ENCODE measurements at places on chromosomes 3 and 15.

DNA sequence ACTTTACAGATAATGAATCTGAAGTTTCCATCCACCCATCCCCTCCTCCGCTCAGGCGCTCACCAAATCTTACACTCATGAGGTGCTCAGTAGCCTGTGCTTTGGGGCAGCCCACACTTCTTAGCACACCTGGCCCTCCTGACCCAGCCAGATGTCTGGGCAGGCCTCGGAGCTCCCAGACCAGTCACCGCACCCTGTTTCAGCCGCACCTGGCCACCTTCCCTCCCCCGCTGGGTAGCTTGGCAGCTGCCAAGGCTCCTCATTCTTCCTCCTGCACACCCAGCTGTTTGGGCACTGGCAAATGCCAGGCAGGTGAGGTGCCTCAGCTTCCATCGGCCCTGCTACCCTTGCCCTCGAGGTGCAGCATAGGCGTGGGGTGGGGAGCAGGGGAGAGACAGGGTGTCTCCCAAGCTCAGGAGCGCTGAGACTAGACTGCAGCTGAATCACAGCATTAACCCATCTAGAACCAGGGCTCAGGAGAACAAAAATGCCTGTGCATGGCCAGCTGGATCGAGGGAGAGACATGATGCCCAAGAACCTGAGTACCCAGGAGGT, 45.8 kb downstream of the CDC25A start:
- DNase-seq: no peak

GRCh38 chr3:114884213-114884923, 262.7 kb downstream of the ZBTB20 start:
- DNase-seq: no peak

- DNase-seq: no peak
Observed at GRCh38 chr3:60133269-60134162, 1083.7 kb upstream of the CFAP20DC start.

- DNase-seq: peak; percentile 85
Observed at GRCh38 chr3:142904639-142905436, 16.0 kb upstream of the PCOLCE2 start.

- no peak for DNase-seq
Observed at GRCh38 chr3:43695863-43696262, 5.1 kb downstream of the ABHD5 start.

DNA sequence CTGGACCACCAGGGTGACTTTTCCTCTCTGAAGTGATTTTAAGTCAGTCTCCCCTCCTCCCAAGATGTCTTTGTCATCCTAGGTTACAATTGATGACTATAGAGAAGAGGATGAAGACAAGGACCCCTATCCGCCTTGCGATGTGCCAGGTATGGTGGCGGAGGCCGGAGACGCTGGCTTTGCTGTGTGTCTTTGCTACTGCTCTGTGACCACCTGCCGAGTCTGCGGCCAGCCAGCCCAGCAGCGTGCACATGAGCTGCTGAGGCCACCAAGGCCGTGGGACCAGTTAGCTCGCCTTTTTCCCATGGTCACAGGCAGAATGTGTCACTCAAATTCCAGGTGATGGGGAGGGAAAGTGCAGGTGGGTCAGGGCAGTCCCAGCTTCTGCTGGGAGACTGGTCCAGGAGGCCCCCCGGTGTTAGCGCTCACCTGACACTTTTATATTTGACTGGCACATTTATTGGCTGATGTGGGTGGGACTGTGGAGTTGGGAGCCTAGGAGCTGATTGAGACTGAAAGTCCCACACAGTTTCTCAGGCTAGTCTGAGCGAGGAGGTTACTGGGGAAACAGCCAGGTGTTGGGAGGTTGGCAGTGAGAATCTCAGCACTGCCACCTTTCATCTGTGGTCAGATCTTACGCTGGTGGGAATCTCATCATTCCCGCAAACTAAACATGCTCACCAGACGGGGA, 114.1 kb downstream of the CHDH start:
- no peak for DNase-seq

DNA sequence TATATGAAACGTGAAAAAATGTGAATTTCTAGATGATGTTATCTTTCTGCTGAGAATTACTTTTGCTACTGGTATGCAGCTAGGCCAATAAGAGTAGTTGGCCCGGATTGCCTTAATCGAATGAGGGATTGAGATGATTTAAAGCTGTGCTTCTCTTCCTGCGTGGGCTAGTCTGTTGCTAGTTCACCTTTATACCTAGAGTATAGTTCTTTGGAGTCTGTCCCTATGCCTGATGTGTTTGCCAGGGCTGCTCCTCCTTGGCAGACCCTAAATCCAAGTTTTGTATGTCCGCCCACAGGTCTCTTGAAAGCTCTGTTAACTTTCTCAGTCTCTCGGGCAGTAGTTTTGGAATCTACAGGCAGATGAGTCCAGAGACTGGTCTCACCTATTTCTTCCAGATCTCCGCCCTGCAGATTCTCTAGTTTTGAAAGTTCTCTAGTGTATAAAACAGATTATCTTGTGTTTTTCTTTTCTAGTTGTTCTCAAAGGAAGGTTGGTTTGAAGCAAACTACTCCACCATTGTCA, 64.9 kb downstream of the MEF2A start:
- DNase-seq: no peak

GRCh38 chr3:140276703-140277102, 341.7 kb downstream of the CLSTN2 start:
- no peak for DNase-seq

GRCh38 chr3:133439563-133439962, 39.7 kb downstream of the BFSP2 start:
- no peak for DNase-seq

DNA sequence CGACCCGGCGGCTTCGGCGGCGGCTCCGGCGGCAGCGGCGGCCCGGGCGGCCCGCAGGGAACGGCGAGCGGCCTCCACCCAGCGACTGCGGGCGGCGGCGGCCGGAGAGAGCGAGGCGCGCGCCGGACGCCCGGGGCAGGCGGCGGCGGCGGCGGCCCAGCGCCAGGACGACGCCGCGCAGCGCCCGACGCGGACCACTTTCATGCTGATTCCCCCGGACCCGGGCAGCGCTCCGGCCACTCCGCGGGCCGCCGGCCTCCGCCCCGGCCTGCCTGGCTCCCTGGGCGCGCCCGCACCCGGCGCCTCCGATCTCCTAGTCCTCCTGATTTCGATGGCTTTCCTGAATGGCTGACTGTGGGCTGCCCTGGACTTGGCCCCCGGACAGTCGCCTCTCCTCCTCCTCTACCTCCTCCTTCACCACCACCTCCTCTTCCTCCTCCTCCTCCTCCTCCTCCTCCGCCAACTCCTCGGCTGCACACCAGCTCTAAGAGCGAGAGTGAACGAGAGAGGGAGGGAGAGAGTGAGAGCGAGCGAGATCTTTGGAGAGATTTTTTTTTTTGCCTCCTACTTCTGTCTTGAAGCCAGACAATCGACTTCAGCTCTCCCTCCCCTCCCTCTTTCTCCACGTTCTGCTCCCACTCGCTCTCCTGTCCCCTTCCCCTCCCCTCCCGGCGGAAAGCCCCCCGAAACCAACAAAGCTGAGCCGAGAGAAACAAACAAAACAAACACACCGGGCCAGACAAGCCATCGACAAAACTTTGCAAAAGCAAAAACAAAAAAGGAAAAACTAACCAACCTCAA, 844 bp downstream of the NR2F2 start:
- DNase-seq: peak; percentile 68

DNA sequence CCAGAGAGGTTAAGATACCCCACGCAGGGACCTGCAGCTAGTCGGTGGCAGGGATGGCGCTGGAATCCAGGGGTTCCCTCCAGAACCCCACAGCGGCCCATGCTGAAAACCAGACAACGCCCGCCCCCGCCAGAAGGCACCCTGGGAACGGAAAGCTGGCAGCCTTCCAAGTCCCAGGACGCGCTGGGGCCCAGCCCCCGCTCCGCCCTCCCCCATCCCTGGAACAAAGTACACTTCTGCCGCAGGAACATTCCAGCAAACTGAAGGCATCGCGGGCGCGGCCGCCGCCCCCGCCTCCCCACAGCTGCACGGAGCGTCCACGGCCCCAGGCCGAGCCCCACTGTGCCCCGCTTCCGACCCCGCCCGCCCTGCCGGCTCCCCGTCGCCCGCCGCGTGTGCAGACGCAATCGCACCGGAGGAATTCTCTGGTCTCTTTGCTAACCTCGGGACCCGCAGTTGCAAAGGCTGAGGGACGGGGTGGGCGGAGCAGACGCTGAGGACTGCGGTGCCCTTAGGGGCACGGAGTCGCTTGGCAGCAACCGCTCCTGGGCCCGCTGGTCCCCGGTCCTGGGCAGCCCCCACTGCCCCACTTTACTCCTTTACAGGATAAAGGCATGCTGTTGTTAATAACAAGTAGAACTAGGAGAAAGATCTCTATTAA, 44.8 kb upstream of the RNU6-1 start:
- DNase-seq: peak; percentile 76

GRCh38 chr3:113018536-113019181, 27.9 kb downstream of the GTPBP8 start:
- DNase-seq: no peak
